ENCODE measurements at places on chromosomes 3 and 15.

DNA sequence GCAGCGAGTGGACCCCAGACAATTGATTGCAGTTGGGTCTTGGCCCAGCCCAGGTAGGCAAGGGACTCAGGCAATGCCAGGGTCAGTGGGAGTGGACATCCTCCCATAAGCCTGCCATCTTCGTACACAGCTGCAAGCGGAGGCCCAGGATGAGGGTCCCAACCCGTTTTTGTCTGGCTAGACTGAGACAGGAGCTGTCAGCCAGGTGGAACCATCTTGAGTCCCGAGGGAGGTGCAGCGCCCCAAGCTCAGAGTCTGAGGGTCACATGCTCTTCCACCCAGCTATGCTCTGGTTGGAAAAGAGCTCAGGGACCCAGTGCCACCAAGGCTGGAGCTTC is 22.6 kb upstream of the IP6K2 start:
- DNase-seq: no peak

DNA sequence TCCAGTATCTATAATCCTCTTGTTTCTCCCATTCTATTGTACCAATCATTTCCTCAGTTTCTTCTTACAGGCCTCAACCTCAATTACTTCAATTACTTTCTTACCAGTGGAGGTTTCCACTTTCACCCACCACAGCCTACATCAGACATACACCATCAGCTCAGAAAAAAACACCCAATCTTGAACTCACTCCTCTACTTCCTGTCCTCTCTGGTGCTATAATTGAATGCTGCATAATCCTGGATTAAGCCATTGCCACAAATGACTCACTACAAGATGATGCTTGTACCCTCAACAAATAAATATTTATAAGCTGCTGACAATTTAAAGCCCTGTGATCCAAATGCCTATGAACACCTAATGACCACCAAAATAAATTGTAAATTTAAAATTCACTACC is 18.5 kb downstream of the RYK start:
- no peak for DNase-seq

DNA sequence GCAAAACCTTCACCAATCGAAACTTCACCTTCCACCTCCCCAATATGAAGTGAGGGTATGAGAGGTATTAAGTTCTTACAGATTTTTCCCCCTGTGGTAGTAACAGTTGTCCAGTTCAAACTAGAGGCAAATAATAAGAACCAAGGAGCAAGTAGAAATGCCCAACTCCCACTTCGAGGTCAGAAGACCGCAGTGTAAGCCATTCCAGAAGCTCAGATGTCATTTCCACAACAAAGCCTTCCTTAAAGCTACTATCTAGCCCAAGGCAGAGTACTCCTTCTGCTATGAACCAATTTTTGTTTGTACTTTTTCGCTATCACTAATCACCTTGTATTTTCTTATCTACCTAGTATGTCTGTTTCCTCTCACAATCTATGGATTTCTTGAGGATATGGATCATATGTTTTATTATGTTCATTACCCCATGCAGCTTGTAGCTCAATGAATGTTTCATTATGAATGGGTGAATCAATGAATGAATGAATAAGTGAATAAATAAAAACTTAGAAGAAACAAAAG is 235.7 kb upstream of the KCNMB2 start:
- DNase-seq: no peak

GRCh38 chr15:101393172-101393571 is 96.3 kb downstream of the PCSK6 start:
- DNase-seq: no peak

DNA sequence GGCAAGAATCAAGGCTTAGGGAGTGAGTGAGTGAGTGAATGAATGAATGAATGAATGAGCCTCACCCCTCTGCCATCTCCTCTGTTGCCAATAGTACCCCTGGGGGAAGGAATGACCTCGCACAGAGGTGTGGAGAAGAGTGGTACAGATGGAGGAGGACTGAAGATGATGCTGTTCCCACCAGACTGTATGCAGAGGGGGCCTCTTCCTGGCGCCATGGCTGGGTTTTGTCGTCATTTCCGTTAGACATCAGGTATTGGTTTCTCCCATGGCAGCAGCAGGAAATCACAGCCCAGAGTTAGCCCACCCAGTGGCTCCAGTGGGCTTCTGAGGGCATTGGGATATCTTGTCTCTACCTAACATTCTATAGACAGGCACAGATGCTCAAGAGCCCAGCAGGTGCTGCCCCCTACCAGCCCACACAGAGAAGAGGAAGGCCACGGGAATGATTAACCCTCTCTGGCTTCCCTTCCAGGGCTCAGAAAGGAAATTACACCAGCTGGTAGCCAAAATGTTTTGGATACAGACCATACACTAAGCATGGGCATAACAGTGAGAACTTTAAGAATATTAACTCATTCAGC is 109.8 kb upstream of the SLC6A11 start:
- no peak for DNase-seq

- no peak for DNase-seq
Measured at GRCh38 chr15:101088788-101089578, 162.9 kb downstream of the CHSY1 start.

- DNase-seq: no peak
Measured at GRCh38 chr3:170513642-170514041, 72.2 kb downstream of the SLC7A14 start.

DNA sequence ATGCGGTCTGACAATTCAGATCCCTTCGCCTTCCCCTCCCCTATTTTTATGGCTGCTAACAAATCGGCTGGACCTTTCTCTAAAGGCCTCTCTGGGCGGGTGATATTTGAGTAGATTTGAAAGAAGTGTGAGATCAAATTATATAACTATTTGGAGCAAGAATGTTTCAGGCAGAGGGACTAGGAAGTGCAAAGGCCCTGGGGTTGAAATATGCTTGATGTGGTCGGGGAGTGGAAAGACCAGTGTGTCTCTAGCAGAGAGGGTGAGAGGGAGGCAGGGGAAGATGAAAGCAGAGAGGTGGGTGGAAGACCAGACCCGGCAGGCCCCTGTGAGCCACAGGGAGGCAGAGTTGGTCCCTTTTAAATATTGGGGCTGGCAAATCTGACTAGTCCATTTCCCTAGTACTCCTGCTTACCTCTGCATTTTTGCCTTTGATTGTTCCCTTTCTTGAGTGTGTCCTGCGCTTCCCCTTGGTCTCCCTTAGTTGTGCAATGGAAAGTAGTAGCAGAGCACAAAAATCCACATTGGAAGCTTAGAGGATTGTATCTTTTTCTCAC is 32.3 kb downstream of the SLCO3A1 start:
- no peak for DNase-seq

DNA sequence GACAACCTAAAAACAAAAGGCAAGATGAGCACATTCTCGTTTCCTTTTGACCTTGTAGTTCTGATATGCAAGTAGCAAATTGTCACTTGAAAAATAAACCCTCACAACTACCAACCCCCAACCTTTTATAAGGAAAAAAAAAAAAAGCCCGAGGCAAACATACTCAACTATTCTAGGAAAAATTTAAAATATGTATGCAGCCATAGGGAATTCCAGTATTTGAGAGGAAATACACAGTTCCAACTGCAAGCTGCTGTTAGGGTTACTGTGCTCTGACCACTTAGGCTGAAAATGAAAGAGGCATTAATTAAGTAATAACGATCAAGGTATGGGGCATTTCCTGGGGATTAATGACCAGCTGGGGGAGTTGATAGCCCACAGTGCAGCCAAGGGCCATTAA is 281.9 kb upstream of the DPH6 start:
- DNase-seq: no peak

- no peak for DNase-seq
Measured at GRCh38 chr3:34361921-34362320, 563.5 kb downstream of the PDCD6IP start.

DNA sequence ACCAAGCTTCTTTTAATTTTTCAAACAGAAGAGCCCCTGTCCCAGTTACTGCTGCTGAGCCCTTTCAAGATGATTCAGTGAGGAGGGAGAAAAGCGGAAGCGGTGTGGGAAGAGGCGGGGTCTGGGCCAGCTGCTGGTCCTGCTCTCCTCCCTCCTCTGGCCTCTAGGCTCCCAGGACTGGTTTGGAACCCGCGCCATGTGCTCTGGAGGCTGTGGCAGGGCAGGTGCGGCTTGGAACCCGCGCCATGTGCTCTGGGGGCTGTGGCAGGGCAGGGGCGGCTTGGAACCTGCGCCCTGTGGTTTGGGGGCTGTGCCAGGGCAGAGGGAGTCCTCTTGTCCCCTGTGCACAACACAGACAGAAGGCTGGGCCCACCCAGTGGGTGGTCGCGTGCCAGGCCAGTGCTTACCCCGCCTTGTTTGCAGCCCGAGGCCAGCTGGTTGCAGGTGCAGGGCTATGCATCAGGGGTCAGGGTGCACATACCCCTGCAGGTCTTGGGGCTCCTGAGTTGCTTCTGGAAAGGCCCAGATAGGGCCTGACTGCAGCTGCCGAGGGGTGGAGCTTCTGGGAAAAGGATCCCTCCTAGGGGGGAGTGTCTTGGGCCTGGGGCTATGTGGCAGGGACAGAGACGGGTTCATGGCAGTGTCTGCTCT is 12.2 kb downstream of the ALG1L2 start:
- DNase-seq: no peak

DNA sequence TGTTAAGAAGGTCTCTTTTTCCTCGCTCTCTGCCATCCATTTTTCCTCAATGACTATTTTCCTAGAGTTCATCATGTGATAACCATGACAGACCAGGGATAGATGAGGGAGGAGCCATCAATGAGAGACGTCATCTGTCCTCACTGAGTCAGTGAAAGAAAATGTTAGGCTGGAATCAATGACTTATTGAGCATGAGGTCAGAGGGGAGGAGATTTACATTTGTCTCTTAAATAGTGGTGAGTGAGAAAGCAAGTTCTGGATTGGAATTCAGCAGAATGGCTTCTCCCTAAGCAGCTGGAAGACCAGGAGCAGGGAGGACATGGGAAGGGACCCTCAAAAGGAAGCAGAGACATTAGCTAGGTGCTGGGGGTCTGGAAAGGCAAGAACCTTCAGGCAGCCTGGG is 28.2 kb upstream of the USP3 start:
- peak; percentile 96 for DNase-seq

GRCh38 chr15:58472821-58473581 is 41.2 kb downstream of the LIPC start:
- DNase-seq: no peak

GRCh38 chr15:79190093-79190492 is 92.4 kb upstream of the ANKRD34C start:
- DNase-seq: no peak

GRCh38 chr15:35702946-35703495 is 157.1 kb upstream of the DPH6 start:
- DNase-seq: no peak

Measured in kidney epithelial cell (primary cell).